HT1080 (cell line): ENCODE measurements at places on chromosomes 3 and 15. TPM values are rescaled to one million over a fixed set of nuclear protein-coding genes. Genes with fewer than 3 reads are reported as not detected.

Gene CFAP92
- not detected in 2 replicates for total RNA-seq

Gene DAPK2
- total RNA-seq: 0.43 TPM in 1 of 2 replicates, not detected in the other

Gene FBXO40
- 0.03 and 0.05 TPM in 2 replicates for total RNA-seq

Gene PTPRG
- 34.6 and 41.1 TPM in 2 replicates for total RNA-seq

Gene RETNLB
- total RNA-seq: not detected in 2 replicates

Gene GOLGA8M
- total RNA-seq: not detected in 2 replicates

Gene SLC24A5
- not detected in 2 replicates for total RNA-seq

Gene GHRL
- 0.13 TPM in 1 of 2 replicates, not detected in the other for total RNA-seq

Gene PLXND1
- total RNA-seq: 26.7 and 28.5 TPM in 2 replicates

Gene CAMKV
- total RNA-seq: 0.23 TPM in 1 of 2 replicates, not detected in the other

DNA sequence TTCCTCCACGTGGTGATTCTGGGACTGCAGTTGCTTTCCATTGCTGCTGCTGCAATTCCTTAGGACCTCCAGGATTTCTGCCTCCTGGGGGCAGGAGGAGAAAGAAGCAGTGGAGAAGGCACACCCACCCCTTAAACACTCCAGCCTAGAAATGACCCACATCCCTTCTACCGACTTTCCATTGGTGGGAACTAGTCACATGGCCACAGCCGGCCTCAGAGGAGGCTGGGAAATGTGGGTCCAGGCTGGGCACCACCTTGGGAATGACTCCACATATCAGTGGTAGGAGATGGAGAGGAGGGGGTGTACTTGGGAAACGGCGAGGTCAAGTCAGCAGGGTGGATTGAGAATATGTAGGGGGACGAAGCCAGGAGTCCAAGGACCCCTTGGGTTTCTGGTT lies 269.4 kb upstream of the CTDSPL start:
- DNase-seq: peak; percentile 13

GRCh38 chr3:99118381-99118780 lies 216.9 kb upstream of the DCBLD2 start:
- no peak for DNase-seq

DNA sequence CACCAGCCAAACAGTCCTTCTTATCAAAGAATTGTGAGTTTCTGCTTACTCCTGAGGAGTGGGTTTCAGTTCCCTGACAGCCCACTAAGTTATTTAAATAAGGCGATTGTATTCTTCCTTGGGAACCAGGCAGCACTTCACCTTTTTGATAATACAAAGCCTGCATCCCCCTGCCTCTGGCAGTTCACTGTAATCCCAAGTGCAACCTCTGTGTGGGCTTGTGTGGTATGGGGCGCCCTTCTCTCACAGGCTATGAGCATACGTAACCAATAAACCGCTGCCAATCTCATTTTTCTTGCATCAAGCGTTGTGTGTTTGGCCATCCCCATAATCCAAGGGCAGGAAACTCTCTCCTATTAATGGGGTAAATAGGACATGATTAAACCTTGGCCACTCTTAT lies 1025.6 kb downstream of the NSUN3 start:
- no peak for DNase-seq

GRCh38 chr3:125043599-125044151 lies 12.1 kb downstream of the HEG1 start:
- DNase-seq: no peak

DNA sequence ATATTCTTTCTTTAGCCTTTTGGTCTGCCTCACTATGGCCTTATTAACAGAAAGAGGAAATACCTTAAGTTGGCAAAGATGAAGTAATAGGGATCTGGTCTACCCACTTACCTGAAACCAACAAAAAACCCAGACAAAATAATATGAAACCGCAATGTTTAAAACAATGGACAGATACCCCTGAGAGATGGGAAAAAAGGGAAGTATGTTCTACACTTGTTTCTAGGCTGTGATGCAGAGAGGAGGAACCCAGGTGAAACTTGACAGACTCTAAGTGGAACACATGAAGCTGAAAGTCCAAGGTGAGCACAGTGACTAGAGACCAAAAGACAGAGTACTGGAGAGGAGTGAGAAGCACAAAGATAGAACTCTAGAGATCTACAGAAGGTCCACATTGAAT lies 78.4 kb downstream of the NR2E3 start:
- no peak for DNase-seq

DNA sequence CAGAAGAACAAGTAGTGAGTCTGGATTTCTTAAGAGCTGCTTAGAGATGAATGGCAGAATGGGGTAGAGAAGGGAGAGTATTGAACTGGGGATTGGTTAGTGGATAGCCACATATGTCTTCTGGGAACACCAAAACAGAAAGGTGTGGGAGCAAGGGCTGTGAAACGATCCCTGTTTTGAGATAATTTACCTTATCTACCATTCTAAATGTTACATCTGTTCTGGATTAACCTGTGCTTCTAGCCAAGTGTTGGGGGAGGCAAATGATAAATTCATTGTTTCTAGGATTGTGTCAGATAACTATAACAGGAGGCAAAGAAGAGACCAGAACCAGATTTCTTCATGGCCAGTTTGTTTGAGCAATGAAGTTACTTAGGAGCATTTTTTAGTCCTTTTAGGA lies 8.4 kb downstream of the NR1D2 start:
- no peak for DNase-seq

GRCh38 chr3:97464035-97464434 lies 300.5 kb upstream of the ARL6 start:
- DNase-seq: no peak

- DNase-seq: no peak
Measured at GRCh38 chr3:73805435-73805834, 180.7 kb upstream of the PDZRN3 start.

DNA sequence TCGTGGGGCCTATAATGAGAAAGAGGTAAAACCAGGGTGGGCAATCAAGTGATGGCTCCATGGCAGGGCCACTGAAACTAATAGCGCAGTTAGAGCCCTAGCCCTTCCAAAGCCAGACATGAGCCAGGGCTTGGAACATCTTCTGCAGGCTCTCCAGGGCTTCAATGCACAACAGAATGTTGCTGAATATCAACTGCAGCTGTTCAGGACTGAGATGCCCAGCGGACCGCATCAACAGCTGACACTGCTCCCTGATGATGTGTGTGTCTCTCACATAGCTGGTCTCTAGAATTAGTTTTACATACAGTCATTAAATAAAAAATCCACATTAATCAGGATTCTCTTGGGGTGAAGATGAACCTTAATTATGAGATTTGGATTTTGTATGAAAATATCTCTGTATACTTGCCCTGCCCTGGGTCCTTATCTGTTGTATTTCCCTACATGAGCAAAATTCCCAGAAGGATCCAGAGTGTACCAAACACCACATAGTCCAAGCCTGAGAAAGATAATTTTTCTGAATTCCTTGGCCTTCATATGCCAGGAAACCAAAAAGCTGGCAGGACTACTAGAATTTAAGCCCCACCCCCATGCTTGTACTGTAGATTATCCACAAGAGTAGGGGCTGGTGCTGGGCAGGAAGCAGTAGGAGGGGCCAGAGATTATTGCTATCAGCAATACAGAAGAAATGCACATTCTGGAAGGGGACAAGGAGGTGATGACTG lies 7.7 kb upstream of the GOLGB1 start:
- DNase-seq: no peak

GRCh38 chr3:89983449-89983848 lies 876.0 kb downstream of the EPHA3 start:
- DNase-seq: no peak

DNA sequence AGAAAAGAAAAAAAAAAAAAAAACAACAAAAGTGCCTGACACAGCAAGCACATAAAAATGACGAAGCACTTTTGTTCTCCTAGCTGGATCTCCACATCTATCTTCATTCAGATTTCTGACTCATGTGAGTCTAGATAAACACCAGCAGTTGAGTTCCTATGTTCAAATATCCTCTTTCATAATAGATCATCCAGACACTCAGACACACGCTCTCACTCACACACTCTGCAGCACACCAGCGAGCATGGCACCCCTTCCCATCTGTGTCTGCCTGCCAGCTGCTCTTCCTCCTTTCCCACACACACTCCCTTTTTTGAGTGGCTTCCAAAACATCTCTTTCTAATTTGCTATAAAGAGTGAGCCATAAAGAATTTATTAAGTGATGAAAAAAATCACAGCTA lies 19.8 kb upstream of the CELF6 start:
- peak; percentile 91 for DNase-seq

DNA sequence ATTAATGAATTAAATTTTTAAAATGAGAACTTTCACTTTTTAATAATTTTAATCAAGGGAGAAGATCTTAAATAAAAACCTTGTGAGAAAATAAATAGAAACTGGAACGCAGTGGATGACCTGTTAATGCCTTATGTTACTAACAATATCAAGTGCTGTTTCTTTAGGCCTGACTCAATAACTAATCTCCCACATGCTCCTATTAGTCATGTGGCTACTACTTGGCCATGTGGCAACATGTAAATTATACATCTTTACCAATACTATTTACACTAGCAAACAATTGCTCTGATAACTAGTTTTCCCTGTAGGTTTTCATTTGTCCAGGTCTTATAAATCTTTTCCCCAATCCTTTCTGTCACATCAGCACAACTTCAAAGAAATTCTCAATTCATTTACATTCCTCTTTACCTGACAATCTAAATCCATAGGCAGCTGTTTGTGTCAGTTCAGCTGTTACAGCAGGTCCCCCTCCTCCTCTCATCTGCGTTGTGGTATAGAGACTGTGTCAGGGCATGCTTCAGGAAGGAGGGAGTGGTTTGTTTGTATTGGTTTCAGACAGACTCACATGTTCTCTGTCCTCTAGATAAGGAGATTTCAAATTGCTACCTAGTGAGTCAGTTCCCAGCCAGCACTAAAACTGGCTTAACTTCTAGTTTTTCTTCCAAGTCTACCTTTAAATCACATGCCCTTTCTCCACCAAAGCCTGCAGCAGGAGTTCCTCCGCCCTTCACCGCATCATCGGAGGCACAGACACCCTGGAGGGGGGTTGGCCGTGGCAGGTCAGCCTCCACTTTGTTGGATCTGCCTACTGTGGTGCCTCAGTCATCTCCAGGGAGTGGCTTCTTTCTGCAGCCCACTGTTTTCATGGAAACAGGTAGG lies 11.3 kb upstream of the C3orf52 start:
- DNase-seq: peak; percentile 100

- no peak for DNase-seq
Measured at GRCh38 chr3:11551036-11551435, 92.7 kb downstream of the VGLL4 start.

GRCh38 chr3:178673529-178673928 lies 137.3 kb downstream of the KCNMB2 start:
- DNase-seq: no peak

- no peak for DNase-seq
Measured at GRCh38 chr15:66405615-66406014, 18.9 kb downstream of the MAP2K1 start.

DNA sequence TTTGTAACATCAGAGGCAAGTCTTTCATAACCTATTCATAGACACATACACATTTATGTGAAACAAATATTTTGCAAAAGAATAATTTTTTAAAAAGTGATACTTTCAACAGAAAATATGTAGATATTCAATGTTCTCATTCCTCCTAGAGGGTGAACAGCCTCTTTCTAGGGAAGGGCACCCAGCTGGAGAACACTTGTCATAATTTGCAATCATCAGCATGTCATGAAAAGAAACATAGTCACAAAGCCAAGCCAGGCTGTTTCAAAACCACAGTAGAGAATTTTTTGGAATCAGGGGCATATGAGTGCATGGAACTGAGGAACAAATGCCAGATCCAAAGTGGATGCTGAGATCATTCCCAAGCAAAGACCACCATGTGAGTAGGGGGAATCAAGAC lies 406.9 kb upstream of the ADAMTS9 start:
- no peak for DNase-seq

DNA sequence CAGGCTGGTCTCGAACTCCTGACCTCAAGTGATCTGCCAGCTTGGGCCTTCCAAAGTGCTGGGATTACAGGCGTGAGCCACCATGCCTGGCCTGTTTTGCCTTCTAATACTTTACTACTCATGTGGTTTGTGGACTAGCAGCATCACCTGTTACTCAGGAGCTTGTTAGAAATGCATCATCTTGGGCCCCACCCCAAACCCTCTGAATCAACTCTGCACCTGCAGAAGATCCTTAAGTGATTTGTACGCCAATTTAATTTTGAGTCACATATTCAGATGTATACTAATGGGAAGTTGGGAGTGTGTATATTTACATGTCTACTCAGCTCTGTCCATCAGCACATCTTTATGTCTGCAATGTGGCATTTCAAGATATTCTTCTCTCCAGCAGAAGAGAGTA lies 6.1 kb downstream of the TBC1D21 start:
- no peak for DNase-seq

DNA sequence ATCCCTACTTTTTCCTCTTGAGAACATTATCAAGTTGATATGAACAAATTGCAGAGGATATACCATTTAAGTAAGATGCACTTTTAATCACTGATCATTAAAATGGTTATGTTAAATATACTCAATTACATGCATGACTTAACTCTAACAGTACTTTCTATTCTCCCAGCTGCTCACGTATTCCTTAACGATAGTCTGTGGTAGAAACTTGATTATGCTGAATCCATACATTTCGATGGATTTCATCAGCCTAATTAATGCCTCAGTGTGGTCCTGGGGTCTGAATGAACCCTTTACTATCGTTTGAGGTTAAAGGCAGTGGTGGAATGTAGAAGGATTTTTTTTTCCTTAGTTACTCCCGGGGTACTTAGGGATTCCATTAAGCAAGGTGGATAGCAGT lies 18.6 kb downstream of the SOX2 start:
- DNase-seq: no peak

DNA sequence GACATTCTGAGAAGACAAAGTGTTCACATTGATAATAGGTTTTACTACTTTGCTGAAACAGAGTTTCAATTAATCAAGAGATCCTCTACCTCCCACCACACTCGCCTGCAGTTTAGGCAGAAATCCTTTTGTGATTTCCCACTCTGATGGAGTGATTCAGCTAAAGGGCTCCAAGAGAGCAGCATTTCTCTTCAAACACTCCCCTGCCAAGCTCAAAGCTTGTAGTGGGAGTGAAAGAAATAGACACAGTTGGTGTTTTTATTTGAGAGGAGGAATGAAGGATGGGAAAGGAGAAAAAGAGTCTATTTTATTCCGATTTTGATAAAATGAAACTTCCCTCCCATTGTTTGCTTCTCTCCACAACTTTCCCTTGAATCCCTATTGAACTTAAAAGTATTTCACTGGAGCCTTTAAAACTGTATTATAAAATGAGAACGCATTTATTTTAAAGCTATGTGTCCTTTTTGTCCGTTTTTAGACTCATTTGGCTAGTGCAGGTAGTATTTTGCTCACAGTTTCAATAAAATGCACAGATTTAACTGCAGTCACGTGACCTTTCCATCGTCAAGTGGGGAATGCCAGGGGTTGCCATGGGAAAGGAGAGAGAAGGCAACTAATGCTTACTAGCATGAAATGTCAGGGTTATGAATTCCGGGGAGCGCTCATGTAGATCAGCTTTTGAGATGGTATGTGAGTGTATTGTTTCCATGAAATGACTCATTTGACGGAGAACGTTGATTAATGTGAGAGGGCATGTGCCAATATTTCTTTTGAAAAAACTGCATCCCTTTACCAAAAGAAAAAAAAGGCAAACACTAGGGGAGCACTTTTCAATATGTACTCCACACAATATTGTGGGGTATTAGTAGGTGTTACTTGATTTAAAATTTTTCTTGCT lies 7.7 kb upstream of the OSBPL11 start:
- DNase-seq: peak; percentile 87

GRCh38 chr3:45976191-45977091 lies 19.2 kb downstream of the FYCO1 start:
- DNase-seq: no peak

- no peak for DNase-seq
Measured at GRCh38 chr3:10444110-10444429, 61.3 kb downstream of the ATP2B2 start.
